GM12864 (cell line): ENCODE measurements at places on chromosomes 2 and 18.
A peak's percentile ranks its signal among the peaks of the same experiment; 100 is the strongest.

DNA sequence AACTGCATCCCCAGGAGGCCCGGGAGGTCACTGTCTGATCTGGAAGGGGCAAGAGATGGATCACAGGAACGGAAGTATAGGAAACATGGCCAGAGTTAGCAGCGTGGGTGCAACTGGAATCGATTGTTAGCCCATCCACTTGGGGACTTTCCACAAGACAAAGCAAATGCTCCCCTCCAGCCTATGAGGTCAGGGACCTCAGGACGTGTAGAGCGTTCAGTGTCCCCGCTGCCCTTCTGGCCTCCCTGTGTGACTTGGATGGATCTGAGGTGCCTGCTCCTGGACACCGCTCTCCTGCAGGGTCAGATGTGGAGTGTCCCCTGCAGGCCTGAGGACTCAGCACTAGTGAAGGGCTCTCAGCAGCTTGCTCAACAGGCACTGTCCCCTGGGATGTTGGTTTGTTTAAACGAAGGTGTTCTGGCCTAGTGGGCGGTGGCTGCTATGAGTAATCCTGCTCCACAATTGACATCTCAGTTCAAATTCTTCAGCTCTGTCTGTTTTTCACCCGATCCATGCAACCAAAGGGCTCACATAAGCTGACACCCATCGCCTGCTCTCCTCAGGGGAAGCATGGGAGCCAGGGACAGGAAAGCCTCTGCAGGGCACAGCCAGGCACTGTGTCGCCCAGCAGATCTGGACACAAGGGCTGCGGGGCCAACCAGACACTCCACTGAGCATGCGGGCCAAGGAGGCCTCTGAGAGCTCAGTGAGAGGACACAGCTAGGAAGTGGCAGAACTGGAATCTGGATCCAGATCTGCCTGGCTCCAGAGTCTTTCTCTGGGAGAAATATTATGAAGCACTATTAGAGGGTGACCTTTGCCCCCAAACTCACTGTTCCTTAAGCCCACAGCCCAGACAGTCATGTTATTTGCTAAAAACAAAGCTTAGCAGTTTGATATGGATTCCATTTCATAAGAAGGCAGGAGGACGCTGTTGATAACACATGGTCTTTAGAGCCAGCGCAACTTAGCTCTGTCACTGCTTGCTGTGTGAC is 78.5 kb downstream of the RHOB start:
- peak; percentile 62 for DNase-seq

- DNase-seq, result peak; percentile 43
Observed at GRCh38 chr2:26330114-26330549, 15.8 kb upstream of the SELENOI start.

GRCh38 chr2:101704046-101704466 is 6.5 kb downstream of the MAP4K4 start:
- DNase-seq, result no peak

GRCh38 chr18:8868276-8868675 is 162.9 kb downstream of the MTCL1 start:
- no peak for DNase-seq

DNA sequence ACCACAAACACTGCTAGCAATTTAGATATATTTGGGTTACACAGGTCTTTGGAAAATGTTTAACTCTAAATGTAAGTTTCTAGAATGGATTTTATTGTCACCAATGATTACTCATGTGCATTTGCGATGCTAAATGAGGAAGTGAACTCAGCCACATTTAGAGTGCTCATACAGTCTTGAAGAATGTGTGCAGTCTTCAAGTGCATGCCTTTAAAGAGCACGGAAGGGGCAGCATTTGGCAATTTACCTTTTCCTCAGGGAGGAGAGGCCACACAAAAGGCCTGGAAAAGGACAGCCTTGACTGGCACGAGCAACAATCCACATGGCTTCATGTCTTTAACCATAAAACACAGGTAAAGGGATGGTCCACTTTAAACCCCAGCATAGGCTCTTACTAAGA is 78.5 kb upstream of the STK17B start:
- no peak for DNase-seq

- peak; percentile 80 for DNase-seq
Observed at GRCh38 chr2:43408407-43409160, 182.2 kb upstream of the ZFP36L2 start.

- DNase-seq, result no peak
Observed at GRCh38 chr2:231464576-231465540, 574 bp upstream of the NCL start.

GRCh38 chr18:80056095-80056494 is 21.9 kb downstream of the RBFA start:
- DNase-seq, result no peak
